ENCODE measurements at places on chromosomes 12 and 14. TPM values are rescaled to one million over a fixed set of nuclear protein-coding genes. Genes with fewer than 3 reads are reported as not detected.

Gene CCDC88C
- total RNA-seq, result 33.2 TPM

Gene IL31
- total RNA-seq, result not detected

Gene CLEC2A
- total RNA-seq, result not detected

Gene TROAP
- 38.5 TPM for total RNA-seq

Gene C14orf93
- total RNA-seq, result 9.6 TPM

Gene NANOG
- not detected for total RNA-seq

Gene TWF1
- total RNA-seq, result 67.4 TPM

Gene VRTN
- not detected for total RNA-seq

Gene ERBB3
- 170 TPM for total RNA-seq

Gene OR4K17
- not detected for total RNA-seq

DNA sequence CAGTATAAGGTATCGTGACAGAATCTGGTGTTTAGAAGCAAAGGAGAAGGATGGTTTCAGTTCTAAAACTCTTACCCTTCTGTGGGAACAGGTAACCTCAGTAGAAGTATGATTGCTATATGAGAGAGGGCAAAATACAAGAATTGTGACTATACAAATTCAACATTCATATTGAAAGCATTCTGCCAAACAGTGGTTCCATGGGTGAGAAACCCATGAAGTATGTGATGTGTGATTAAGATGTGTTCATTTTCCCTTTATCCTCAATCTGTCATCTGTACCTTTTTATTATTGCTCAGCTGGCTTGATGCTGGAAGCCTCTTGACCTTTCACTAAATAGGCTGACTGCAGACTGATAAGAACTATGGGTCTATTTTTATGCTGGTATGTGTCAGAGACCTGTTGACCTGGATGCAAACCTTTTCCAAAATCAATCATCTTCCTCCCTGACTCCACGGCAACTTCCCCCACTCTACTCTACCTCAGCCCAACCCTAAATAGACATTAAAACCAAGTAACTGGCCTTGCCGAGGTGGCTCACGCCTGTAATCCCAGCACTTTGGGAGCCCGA, 109.6 kb downstream of the STXBP6 start:
- H3K4me3 ChIP-seq, result no peak overlapping the region
- H3K36me3 ChIP-seq, result no peaks in the 10 kb centered on the region
- H3K4me1 ChIP-seq, result no peaks in the 10 kb centered on the region
- no peaks in the 10 kb centered on the region for H3K27me3 ChIP-seq
- no peak for DNase-seq

GRCh38 chr14:63605041-63605532, 36.6 kb downstream of the WDR89 start:
- no peak for DNase-seq
- H3K27me3 ChIP-seq, result no peaks in the 10 kb centered on the region
- H3K4me1 ChIP-seq, result no peaks in the 10 kb centered on the region
- no peak overlapping the region for H3K27ac ChIP-seq

DNA sequence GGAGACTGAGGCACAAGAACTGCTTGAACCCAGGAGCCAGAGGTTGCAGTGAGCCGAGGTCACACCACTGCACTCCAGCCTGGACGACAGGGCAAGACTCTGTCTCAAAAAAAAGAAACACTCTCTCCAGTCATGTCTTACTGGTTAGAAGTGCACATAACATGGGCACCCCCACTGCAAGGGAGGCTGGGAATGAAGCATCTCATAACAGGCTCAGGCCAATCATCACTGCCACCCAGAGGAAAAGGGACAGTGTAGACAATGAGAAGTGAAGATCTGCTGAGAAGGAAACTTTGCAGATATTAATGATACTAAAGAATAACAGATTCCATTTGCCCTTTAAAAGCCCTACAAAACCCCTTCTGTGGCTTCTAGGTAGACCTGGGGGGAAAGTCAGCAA, 66.9 kb downstream of the ITPK1 start:
- no peak overlapping the region for H3K27ac ChIP-seq
- no peaks in the 10 kb centered on the region for H3K27me3 ChIP-seq
- H3K4me3 ChIP-seq, result no peak overlapping the region
- H3K4me1 ChIP-seq, result peaks cover 50% of the 10 kb centered on the region

GRCh38 chr12:116165036-116165425, 112.5 kb downstream of the MED13L start:
- peaks cover 30% of the 10 kb centered on the region for H3K4me1 ChIP-seq
- H3K36me3 ChIP-seq, result no peaks in the 10 kb centered on the region
- DNase-seq, result no peak

DNA sequence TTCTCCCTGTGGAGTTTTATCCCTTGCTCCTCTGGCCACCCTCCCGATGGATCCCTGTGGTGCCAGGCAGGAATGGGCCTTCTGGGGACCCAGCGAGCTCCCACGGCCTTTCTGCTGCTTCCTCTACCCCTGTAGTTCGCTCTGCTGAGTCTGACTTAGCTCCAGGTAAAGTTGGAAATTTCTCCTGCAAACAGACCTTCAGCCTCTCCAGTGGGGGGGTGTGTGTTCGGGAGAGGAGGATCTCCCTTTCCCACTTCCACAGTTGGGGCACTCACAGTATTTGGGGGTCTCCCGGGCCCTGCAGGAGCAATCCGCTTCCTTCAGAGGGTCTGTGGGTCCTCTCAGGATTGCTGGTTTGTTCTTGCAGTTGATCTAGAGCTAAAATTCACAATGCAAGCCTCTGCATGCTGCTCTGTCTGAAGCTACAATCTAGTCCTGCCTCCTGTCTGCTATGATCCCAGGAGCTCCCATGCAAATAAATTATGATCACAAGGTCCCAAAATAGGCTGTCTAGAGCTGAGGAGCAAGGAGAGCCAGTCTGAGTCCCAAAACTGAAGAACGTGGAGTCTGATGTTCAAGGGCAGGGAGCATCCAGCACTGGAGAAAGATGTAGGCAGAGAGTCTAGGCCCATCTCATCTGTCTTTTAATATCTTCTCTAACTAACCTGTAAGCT, 18.3 kb downstream of the MTRFR start:
- H3K4me1 ChIP-seq, result peaks cover 25% of the 10 kb centered on the region
- peak overlapping the region; percentile 56 for H3K4me3 ChIP-seq
- DNase-seq, result no peak
- H3K27me3 ChIP-seq, result no peaks in the 10 kb centered on the region

DNA sequence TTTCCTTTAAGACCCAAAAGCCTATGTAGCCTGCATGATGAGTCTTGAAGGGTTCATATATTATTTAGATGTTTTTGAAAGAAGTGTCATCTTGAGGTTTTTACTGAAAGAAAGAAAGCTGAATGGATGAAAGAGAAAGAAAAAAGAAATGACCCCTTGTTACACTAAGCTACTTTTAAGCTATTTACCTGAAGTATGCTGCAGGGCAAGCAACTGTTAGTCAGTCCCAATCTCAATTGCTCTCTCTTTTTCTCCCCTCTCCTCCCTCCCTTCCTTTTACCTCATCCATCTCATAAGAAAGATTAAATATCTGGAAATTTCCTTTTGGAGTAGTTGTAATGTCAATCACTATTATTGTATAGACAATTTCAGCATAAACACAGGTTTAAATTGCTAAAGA, 512.4 kb downstream of the TMTC2 start:
- H3K36me3 ChIP-seq, result no peaks in the 10 kb centered on the region
- no peaks in the 10 kb centered on the region for H3K27me3 ChIP-seq
- H3K27ac ChIP-seq, result no peak overlapping the region
- H3K4me1 ChIP-seq, result no peaks in the 10 kb centered on the region
- H3K4me3 ChIP-seq, result no peak overlapping the region

DNA sequence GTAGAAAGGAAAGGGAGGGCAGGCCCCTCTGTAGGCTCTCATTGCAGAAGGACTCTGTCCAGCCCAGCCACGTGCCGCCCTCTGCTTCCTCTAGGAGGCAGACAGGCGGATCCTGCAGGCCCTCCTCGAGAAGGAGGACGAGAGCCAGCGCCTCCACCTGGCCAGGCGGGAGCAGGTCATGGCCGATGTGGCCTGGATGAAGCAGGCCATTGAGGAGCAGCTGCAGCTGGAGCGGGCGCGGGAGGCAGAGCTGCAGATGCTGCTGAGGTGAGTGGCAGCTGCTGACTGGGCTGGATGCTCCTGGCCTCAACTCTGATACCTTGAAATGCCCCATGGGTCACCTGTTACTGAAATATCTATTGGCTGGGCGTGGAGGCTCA, 10.9 kb downstream of the TCHP start:
- no peaks in the 10 kb centered on the region for H3K27me3 ChIP-seq
- H3K36me3 ChIP-seq, result peaks cover 40% of the 10 kb centered on the region
- H3K4me1 ChIP-seq, result no peaks in the 10 kb centered on the region
- no peak overlapping the region for H3K27ac ChIP-seq
- peak; percentile 36 for DNase-seq

DNA sequence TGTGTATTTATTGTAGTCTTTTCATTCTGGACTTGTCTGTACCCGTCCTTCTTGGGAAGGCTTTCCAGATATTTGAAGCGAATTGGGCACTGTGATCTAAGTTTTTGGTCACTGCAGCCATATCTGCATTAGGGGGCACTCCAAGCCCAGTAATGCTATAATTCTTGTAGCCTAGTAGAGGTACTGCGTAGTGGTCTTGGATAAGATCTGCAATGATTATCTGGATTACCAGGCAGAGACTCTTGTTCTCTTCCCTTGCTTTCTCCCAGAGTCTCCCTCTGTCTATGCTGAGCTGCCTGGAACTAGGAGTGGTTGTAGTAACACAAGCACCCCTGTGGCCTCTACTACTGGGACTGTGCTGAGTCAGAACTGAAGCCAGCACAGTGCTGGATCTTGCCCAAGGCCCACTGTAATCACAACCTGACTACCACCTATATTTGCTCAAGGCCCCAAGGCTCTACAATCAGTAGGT, 30.0 kb downstream of the SLC38A2 start:
- peak overlapping the region; percentile 15 for H3K27ac ChIP-seq
- H3K27me3 ChIP-seq, result no peaks in the 10 kb centered on the region
- H3K4me3 ChIP-seq, result no peak overlapping the region
- H3K36me3 ChIP-seq, result no peaks in the 10 kb centered on the region

DNA sequence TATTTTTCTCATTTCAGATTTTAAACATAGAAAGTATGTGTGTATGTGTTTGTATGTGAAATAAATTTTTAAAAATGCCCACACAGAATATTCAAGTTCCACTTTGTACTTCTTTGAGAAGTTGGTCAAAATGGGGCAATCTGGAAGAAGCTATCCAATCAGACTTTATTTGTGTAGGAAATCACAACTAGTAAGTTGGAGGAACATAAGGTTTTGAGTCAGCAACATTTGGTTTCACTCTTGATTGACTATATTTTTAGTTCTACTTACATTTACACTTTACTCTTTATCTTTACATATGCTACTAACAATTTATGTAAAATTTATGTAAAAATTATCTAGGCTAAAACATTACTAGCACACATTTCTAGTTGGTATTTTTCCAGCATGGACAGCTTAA, 128.1 kb downstream of the ATXN7L3B start:
- no peaks in the 10 kb centered on the region for H3K36me3 ChIP-seq
- no peaks in the 10 kb centered on the region for H3K4me1 ChIP-seq
- no peak overlapping the region for H3K27ac ChIP-seq
- no peak for DNase-seq
- H3K27me3 ChIP-seq, result no peaks in the 10 kb centered on the region

DNA sequence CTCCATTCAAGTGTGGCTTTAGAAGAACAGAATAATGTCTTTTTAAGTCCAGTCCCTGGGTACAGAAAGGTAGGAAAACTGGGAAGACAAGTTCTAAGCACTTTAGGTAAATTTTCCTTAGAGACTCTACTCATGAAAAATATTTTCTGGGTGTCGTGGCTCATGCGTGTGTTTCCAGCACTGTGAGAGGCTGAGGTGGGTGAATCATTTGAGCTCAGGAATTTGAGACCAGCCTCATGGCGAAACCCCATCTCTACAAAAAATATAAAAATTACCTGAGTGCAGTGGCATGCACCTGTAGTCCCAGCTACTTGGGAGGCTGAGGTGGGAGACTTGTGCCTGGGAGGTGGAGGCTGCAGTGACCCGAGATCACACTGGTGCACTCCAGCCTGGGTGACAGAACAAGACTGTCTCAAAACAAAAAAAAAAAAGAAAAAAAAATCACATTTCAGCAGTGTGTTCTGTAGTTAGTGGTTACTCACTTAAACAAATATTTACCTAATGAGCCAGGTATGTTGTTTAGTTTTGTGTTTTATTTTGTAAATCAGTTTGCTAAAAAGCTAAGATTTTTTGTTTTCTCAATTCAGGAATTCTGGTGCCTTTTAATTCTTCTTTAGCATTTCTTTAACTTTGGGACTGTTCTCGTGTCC, 52.3 kb upstream of the RD3L start:
- H3K27me3 ChIP-seq, result no peaks in the 10 kb centered on the region
- peaks cover 7% of the 10 kb centered on the region for H3K4me1 ChIP-seq
- peak; percentile 20 for DNase-seq
- H3K27ac ChIP-seq, result no peak overlapping the region
- H3K4me3 ChIP-seq, result no peak overlapping the region
- no peaks in the 10 kb centered on the region for H3K36me3 ChIP-seq

- no peak overlapping the region for H3K4me3 ChIP-seq
- no peaks in the 10 kb centered on the region for H3K27me3 ChIP-seq
- no peak for DNase-seq
- H3K27ac ChIP-seq, result no peak overlapping the region
- H3K4me1 ChIP-seq, result peaks cover 11% of the 10 kb centered on the region
These were observed 60.5 kb downstream of the ACTN1 start for GRCh38 chr14:68918612-68919011.

- no peaks in the 10 kb centered on the region for H3K36me3 ChIP-seq
- H3K27ac ChIP-seq, result no peak overlapping the region
- DNase-seq, result no peak
- no peak overlapping the region for H3K4me3 ChIP-seq
These were observed 39.3 kb upstream of the ABCC9 start for GRCh38 chr12:21980544-21980943.

GRCh38 chr14:24171422-24172260, at the start of gene REC8:
Gene REC8 (plus strand): TSS chr14:24172080. CDS start chr14:24172553, 473 bp downstream.
- no peak within 1 kb of the TSS for H3K27ac ChIP-seq
- no peak within 1 kb of the TSS for H3K4me3 ChIP-seq
- no peaks in the 10 kb centered on the region for H3K4me1 ChIP-seq
- DNase-seq, result no peak

GRCh38 chr14:50605766-50606165, 45.8 kb downstream of the ATL1 start:
- no peak for DNase-seq
- H3K27ac ChIP-seq, result no peak overlapping the region
- H3K36me3 ChIP-seq, result no peaks in the 10 kb centered on the region
- H3K4me3 ChIP-seq, result no peak overlapping the region
- no peaks in the 10 kb centered on the region for H3K4me1 ChIP-seq

- no peak overlapping the region for H3K4me3 ChIP-seq
- no peaks in the 10 kb centered on the region for H3K27me3 ChIP-seq
- H3K36me3 ChIP-seq, result no peaks in the 10 kb centered on the region
- H3K4me1 ChIP-seq, result peaks cover 18% of the 10 kb centered on the region
- H3K27ac ChIP-seq, result no peak overlapping the region
These were observed 113.2 kb upstream of the HIF1A start for GRCh38 chr14:61581955-61582615.

GRCh38 chr12:120936197-120936596, 32.0 kb upstream of the SPPL3 start:
- no peaks in the 10 kb centered on the region for H3K36me3 ChIP-seq
- H3K4me1 ChIP-seq, result no peaks in the 10 kb centered on the region
- no peak for DNase-seq
- no peak overlapping the region for H3K27ac ChIP-seq
- no peak overlapping the region for H3K4me3 ChIP-seq
- peaks cover 28% of the 10 kb centered on the region for H3K27me3 ChIP-seq

All from Calu3 (cell line).